Skin of body (tissue), 3 donors: ENCODE measurements at places on chromosomes 5 and 9. TPM values are rescaled to one million over a fixed set of nuclear protein-coding genes. Genes with fewer than 3 reads are reported as not detected.

GRCh38 chr5:5065472-5065871 lies 74.7 kb upstream of the ADAMTS16 start:
- no peak for DNase-seq

DNA sequence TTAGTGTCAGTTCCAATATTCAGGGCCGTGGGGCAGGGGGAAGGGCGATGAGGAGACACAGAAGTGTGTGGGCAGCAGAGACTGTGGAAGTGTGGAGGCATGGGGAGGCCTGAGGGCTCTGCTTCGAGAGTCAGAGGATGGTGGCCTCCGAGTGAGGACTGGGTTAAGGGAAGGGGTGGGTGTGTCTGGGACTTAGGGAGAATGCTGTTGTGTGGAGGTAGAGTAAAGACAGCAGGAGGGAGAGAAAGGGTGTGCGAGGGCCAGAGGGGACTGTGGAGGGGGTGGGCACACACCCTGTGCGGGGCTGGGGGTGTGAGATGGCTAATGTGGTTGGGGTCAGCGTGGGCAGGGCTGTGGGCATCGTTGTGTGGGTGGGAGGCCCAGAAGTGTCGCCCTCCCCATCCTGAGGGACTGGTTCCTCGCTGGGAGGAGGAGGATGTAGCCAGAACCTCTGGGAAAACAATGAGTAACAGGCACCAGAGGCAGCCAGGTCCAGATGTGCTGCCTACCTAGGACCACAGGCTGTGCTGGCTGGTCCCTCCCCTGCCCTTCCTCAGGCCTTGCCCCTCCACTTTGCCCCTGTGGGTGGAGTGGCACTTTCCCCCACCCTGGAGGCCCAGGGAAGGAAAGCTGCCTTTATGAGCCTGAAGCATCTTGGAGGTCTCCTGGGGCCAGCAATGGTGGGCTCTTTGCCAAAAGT lies 4.2 kb downstream of the USP20 start:
- DNase-seq: no peak

TEX48 gene
- total RNA-seq: not detected

GRCh38 chr5:78974011-78974410 lies 11.1 kb downstream of the ARSB start:
- DNase-seq: no peak

- no peak for DNase-seq
Observed at GRCh38 chr9:33233626-33234342, 6.2 kb upstream of the SPINK4 start.

DNA sequence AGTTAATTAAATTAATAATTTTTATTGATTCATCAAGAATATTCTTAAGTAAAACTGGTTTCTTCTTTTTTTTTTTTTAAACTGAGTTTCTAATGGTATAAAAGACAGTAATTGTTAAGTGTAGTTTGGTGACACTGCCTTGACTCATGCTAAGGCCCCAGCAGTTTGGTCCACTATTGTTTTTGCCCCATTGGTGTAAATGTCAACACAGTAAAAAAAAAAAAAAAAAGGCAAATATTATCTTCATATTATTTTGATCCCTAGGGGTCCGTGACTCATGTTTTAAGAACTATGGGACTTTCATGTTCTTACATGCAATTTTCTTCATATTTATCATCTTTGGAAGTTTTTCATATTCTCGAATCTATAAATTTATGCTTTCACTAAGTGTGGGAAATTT lies 29.2 kb upstream of the JAK2 start:
- no peak for DNase-seq
